IMR-90 (cell line): ENCODE measurements at places on chromosomes 3 and 15. TPM values are rescaled to one million over a fixed set of nuclear protein-coding genes. Genes with fewer than 3 reads are reported as not detected.

GRCh38 chr3:158819282-158819681 is 17.4 kb downstream of the MFSD1 start:
- no peak overlapping the region for H3K4me3 ChIP-seq
- no peak overlapping the region for H3K27ac ChIP-seq
- no peaks in the 10 kb centered on the region for H3K4me1 ChIP-seq
- DNase-seq, result no peak
- no peaks in the 10 kb centered on the region for H3K27me3 ChIP-seq
- peaks cover 15% of the 10 kb centered on the region for H3K36me3 ChIP-seq

- H3K4me1 ChIP-seq, result no peaks in the 10 kb centered on the region
- H3K27me3 ChIP-seq, result no peaks in the 10 kb centered on the region
- no peak overlapping the region for H3K27ac ChIP-seq
- DNase-seq, result no peak
Measured at GRCh38 chr15:100521907-100522306, 6.8 kb downstream of the CERS3 start.

- DNase-seq, result no peak
- no peak overlapping the region for H3K4me3 ChIP-seq
- no peaks in the 10 kb centered on the region for H3K4me1 ChIP-seq
- H3K36me3 ChIP-seq, result no peaks in the 10 kb centered on the region
- no peak overlapping the region for H3K27ac ChIP-seq
Measured at GRCh38 chr3:40677749-40678148, 153.0 kb downstream of the ZNF621 start.

GRCh38 chr3:114841515-114841914 is 305.6 kb downstream of the ZBTB20 start:
- peaks cover 8% of the 10 kb centered on the region for H3K4me1 ChIP-seq
- H3K4me3 ChIP-seq, result no peak overlapping the region
- DNase-seq, result peak; percentile 20
- H3K27me3 ChIP-seq, result no peaks in the 10 kb centered on the region
- H3K36me3 ChIP-seq, result no peaks in the 10 kb centered on the region
- no peak overlapping the region for H3K27ac ChIP-seq

LAMB2 gene
- total RNA-seq, result 179 and 213 TPM in 2 replicates

TRIM42 gene
- not detected in 2 replicates for total RNA-seq

RPP14 gene
- total RNA-seq, result 6.6 and 11.9 TPM in 2 replicates
